ENCODE measurements at places on chromosomes 13 and 19.

- DNase-seq: no peak
Measured at GRCh38 chr13:97175041-97175440, 47.1 kb upstream of the MBNL2 start.

DNA sequence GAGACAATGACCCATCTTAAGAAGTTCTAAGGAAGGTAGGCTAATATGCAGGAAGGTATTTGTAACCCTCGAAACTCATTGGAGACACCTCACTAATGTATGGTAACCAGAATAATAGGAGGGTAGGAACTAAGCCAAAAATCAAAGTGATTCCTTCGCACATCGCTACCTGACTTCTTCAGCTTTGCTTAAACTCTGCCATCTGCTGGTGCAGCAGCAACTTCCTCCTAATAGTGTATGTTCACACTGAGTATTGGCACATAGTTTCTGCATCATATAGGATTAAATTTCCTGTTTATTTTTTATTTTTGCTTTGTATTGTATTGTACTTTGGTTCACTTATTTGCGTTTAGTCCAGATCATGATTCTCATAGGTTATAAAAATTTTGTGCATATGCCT, 676.2 kb downstream of the GPC5 start:
- no peak for DNase-seq

DNA sequence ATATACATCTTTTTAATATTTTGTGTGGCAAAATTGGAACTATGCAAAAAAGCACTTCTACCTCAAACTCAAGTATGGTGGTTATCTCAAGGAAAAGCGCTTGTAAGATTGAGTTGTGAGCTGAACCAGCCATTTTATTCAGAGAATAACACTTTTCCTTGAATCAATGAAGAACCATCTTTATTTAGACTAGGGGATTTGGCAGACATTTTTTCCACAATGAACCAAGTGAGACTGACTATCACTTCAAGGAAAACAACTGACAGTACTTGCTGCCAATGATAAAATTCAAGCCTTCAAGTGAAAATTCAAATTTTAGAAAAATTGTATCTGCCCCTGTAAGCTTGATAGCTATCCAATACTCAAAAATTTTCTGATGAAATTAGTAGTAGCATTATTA, 23.2 kb upstream of the SERTM1 start:
- DNase-seq: no peak

DNA sequence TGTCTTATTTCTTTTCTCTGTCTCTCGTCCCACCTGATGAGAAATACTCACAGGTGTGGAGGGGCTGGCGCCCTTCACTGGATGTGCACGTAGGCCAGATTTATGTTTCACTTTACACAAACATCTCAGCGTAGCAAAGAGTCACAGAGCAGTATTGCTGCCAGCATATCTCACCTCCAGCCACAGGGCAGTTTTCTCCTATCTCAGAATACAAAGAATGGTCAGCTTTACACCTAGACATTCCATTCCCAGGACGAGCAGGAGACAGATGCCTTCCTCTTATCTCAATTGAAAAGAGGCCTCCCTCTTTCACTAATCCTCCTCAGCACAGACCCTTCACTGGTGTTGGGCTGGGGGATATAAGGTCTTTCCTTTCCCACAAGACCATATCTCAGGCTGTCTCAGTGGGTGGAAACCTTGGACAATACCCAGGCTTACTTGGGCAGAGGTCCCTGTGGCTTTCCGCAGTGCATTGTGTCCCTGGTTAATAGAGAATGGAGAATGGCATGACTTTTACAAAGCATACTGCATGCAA, 7.2 kb upstream of the ZNF611 start:
- DNase-seq: no peak

DNA sequence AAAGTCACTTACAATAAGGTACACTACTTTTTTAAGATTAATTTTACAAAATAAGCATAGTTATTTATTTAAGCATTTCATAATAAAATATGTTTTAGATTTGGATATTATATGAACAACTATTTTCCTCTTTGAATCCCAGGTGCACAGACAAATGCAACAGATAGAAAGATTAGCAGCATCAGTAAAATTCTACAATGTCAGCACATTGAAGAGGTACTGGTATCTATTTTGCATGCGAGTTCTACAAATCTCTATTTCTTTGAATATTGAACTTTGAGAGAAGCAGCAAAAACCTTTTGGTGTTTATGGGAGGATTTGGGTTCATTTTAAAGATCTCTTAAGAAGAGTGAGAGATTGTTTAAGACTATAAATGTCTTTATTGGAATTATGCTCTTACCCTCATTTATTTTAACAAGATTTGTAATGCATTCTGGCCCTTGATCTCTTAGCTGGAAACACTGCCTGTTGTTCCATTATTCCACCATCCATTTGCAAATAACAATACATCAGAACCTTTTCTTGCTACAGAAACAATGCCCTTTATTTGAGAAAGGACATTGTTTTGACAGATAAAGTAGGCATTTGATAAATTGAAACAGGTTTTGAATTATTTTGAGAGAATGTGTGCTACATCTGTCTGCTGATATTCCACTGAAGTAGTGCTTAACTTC, 558.8 kb upstream of the KLHL1 start:
- no peak for DNase-seq

DNA sequence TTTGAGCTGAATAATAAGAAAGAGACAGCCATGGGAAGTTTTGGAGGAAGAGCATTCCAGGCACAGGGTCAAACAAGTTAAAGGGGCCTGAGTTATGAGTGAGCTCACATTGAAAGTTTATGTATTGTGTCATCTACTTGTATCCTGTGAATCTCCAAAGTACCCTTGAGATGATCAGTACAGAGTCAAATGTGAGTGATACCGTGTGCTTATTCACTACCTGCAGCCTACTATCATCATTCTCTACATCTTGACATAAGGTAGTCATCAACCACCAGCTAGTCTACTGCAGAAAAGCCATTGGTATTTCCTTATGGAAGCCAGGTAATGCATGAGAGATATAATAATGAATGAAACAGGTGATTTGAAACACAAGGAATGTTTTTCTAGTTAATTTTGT, 3.0 kb upstream of the KCTD12 start:
- no peak for DNase-seq

DNA sequence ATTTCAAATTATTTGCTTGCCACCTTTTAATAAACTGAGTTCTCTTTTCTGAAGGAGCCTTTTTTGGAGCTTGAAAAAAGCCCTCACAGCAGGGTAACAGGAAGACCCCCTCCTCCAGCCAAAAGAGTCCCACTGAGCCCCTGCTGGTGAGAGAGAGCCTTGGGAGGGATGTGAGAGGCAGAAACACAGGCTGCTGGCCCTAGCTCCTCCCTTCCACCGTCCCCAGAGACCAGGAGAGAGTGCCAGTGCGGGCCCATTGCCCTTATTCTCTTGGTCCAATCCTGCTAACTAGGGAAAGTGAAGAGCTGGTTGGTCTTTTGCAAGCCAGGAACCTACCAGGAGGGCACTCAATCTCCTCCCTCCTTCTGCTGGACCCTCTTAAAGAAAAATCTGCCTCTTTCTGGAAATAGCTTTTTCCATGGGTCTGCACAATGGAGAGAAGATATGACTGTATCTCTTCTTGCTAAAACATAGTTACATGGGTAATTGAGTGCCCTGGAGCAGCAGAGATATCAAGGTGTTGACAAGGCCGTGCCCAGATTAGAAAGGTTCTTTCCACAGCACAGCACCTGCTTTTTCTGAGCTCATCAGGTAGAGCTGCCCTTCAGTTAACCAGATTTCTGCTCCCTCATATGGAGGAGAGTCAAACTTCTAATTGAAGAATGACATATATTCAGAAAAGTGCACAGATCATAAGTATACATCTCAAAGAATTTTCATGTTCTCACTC, 113.9 kb downstream of the LRCH1 start:
- no peak for DNase-seq

GRCh38 chr19:5083547-5083965, 114.6 kb downstream of the KDM4B start:
- no peak for DNase-seq

GRCh38 chr13:33785384-33785783, 32.6 kb upstream of the RFC3 start:
- DNase-seq: no peak

DNA sequence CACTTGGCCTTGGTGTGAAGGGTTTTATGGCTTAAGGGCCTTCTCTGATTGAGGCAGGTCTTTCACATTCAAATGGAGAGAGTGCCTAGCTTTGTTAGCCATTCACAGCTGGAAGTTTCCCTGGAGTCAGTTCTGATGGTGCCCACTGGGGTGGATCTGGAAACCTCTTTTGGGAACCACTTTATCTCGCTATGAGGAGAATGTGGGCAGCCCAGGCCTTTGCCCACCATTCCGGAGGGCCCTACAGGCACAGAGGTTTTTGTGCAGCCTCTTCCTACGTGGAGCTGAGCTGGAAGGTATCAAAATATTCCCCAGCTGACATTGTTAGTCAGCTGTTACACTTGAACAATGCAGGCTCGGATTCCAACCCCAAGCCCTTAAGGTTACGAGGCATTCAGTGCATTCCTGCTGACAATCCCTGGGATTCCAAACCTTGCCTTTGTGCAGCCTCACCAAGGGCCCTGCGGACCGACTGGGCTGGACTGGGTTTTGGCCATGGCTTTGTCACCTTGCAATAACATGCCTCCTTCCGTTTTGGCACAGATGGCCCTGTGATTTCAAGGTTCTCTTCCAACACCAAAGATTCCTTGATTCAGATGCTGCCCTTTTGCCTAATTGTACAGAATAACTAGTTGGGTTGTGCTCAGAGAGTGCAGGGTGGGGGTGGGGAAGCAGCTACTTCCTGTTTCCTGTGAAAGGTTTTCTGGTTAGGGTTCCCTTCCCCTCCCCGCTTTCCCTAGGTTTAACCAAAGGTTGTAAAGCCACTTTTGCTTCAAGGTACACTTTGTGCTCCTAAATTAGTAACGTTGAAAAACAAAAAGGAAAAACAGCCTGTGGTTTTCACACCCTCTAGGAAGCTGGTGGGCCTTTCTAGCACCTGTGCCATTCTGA, 27.0 kb downstream of the SAE1 start:
- peak; percentile 64 for DNase-seq

GRCh38 chr13:30212256-30212655, 95.1 kb downstream of the KATNAL1 start:
- DNase-seq: no peak

GRCh38 chr19:35310811-35311465, 18.0 kb upstream of the CD22 start:
- DNase-seq: no peak

GRCh38 chr19:1811472-1811894, 593 bp downstream of the ATP8B3 start:
- DNase-seq: peak; percentile 50

DNA sequence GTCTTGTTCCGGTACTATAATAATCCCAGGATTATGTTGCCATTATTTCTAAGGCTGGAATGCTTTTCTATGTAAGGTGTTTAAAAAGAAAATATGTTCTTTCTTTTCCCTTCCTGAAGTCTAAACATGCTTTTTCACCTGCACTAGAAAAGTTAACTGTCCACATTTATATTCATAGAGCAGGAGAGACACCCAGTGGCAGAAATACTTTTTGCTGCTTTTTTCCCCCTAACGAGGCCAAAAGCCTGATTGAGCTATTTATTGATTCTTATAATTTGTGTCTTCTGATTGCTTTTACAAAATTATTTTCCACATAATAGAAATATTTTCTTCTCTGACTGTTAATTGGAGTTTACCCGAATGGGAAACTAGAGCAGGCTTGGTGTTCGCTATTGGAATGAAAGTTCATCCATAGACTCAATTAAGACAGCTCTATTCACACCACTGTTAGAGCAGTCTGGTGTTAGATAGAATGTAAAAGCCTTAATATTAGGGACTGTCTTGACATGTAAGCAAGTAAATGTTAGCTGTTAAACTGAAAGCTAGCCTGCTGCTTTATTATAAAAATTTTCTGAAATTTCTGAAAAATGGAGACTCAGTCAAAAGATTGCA, 15.8 kb downstream of the GPR180 start:
- DNase-seq: peak; percentile 47

DNA sequence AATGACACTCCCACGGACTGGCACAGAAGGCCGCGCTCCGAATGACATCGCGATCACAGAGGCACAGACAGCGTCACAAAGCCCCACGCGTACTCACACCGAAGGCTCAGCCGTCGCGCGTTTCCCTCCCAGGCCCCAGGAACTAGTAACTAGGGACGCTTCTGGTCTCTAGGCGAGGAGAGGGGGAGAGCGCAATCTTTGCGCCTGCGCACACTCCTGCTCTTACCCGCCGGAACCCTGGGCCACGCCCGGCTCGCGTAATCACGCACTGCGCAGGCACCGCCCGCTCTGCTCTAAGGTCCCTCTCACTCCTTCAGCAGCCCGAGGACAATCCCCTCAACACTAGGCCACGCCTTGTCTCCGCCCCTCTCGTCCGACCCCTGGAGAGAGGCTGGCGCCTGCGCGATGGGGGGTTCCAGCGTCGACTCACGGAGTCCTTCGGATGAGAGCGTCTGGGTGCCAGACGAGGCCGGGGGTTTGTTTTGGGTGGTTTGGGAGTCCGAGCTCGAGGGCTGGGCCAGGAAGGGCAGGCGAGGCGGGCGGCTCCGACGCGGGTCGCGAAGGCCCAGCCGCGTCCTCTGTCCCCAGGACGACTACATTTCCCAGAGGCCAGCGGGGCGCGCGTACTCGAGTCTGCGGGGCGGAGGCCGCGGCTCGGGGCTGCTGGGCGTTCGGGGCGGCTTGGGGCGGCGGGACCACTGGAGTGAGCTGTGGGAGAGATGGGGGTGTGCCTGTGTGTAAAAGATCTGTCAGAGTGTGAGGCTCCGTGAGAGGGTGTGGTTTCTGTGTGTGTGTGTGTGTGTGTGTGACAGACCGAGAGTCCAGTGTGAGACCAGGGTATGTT, at the start of gene ZNF471:
Gene ZNF471, plus strand, starts transcription at position 410 of the 844 bp plus-strand sequence. CDS start 3,717 bp downstream, outside the sequence.
- DNase-seq: peak; percentile 83

DNA sequence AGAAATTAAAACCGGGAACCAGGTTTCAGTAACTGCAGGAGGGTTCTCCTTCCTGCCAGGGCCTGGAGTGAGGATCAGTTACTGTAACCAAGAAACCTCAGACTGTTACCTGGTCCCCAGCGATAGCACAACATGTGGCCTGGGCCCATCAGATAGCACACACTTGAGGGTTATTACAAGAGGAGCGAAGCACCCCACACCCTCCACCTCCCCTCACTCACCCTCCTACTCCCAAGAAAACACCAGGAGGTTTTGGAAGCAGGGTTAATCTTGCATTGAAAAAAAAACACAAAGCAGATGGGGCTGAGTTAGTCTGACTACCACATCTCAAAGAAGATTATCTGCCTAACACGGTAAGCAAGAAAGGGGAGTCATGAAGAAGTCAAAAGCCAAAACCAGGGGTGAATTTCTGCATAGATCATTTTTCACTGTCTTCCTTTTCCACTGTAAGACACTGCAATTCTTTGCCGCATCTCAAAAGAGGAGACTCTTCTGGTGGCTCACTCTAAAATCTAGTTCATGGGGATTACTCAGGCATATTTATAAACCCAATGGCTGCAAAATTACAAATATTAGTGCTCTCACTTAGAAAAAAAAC, 75.9 kb upstream of the DOCK9 start:
- DNase-seq: peak; percentile 43

- DNase-seq: no peak
Measured at GRCh38 chr19:23309926-23310325, 59.7 kb upstream of the ZNF724 start.

DNA sequence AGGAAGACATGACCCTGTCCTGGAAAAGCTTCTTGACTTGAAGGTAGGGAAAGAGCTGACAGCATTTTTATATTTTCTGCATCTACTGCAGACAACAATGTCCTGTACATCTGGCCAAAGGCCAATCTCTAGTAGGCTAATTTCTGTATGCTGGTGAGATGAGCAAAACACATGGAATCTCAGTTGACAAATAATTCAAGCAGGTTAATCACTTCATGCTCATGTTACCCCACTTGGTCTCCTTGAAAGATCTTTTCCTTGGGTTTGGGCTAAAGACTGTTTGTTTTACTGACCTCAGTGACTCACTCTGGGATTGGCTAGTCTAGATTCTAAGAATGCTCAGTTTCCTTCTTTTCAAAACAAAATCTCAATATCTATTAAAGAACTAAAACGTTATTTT, 298.8 kb downstream of the LMO7 start:
- no peak for DNase-seq

Measured in activated naive CD4-positive, alpha-beta T cell treated with anti-CD3 and anti-CD28 coated beads, Interleukin-2, amount 10 ng/mL, durations not matched to agents 7 days and 5 days (primary cell).